ENCODE measurements at places on chromosomes 16 and 17. TPM values are rescaled to one million over a fixed set of nuclear protein-coding genes. Genes with fewer than 3 reads are reported as not detected.
A peak's percentile ranks its signal among the peaks of the same experiment; 100 is the strongest.

- DNase-seq = peak; percentile 59
Measured at GRCh38 chr17:58338841-58339754, 10.5 kb upstream of the TSPOAP1 start.

Gene IL21R
- 0.29 TPM for total RNA-seq

- peak; percentile 91 for DNase-seq
Measured at GRCh38 chr17:9924735-9925191, 19.7 kb upstream of the RCVRN start.

GRCh38 chr16:48511071-48511540 lies 98.9 kb downstream of the N4BP1 start:
- no peak for DNase-seq

Gene IL34
- total RNA-seq = 0.71 TPM

GRCh38 chr16:27841911-27842310 lies 221.6 kb downstream of the GSG1L start:
- DNase-seq = no peak

- DNase-seq = no peak
Measured at GRCh38 chr17:58302171-58302918, 21.6 kb upstream of the MPO start.

GRCh38 chr17:63579633-63580032 lies 21.1 kb upstream of the TACO1 start:
- DNase-seq = no peak

DNA sequence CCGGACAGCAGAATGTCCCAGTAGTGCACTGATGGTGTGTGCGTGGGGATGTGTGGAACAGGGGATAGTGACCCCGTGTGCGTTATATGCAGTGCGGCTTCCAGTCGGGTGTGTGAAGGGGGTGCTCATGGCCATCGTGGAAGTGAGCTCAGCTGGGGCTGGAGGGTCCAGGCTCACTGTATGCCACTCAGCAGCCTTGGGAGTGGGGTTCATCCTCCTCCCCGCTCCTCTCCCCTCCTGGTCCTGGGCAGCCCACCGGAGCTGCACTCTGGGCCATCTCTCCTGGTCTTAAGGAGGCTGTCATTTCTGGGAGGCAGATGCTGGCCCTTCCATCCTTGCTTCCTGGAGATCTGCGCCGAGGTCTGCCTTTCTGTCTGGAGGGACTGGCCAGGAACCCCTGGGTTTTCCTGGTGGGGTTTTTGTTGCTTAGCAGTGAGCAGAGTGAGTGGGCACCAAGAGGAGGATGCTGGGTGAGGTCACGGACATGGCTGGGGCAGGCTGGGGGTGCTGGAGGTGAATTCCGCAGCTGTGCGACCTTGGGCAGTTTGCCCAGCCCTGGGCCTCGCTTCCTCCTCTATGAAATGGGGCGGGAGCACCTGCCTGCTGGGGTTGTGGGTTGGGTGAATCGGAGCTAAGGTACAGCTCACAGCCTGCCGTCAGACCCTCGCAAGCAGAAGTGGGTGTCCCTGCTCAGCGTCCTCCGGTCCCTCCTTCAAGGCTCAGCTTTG lies 164.1 kb downstream of the SEC14L1 start:
- DNase-seq = no peak

DNA sequence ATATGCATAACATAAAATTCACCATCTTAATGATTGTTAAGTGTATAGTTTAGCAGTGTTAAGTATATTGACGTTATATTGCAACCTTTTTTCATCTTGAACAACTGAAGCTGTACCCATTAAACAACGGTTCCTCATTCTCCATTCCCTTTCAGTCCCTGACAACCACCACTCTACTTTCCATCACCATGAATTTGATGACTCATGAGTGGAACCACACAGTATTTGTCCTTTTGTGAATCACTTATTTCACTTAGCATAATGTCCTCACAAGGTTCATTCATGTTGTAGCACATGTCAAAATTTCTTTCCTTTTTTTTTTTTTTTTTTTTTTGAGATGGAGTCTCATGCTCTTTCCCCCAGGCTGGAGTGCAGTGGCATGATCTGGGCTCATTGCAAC lies 46.0 kb downstream of the HOXB1 start:
- DNase-seq = peak; percentile 45

Gene MYL11
- total RNA-seq = not detected

Gene METTL16
- total RNA-seq = 31.8 TPM

Gene EVI2B
- total RNA-seq = not detected
